Karpas-422 (cell line): ENCODE measurements at places on chromosomes 1 and 21. TPM values are rescaled to one million over a fixed set of nuclear protein-coding genes. Genes with fewer than 3 reads are reported as not detected.

C1orf115 gene
- 0.11 TPM in 1 of 2 replicates, not detected in the other for total RNA-seq

GRCh38 chr1:185367218-185367617 is 50.2 kb upstream of the IVNS1ABP start:
- H3K27me3 ChIP-seq: no peaks in the 10 kb centered on the region
- DNase-seq: no peak
- H3K4me3 ChIP-seq: no peak overlapping the region
- H3K36me3 ChIP-seq: no peaks in the 10 kb centered on the region
- no peak overlapping the region for H3K27ac ChIP-seq
- no peaks in the 10 kb centered on the region for H3K4me1 ChIP-seq

DNA sequence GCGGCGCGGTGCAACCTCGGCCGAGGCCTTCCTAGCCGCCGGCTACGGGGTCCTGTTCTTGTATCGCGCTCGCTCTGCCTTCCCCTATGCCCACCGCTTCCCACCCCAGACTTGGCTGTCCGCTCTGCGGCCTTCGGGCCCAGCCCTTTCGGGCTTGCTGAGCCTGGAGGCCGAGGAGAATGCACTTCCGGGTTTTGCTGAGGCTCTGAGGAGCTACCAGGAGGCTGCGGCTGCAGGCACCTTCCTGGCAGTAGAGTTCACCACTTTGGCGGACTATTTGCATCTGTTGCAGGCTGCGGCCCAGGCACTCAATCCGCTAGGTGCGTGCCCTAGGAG is 379 bp downstream of the PPCS start:
- H3K27ac ChIP-seq: peak overlapping the region; percentile 79
- H3K4me3 ChIP-seq: peak overlapping the region; percentile 84
- peaks cover 28% of the 10 kb centered on the region for H3K4me1 ChIP-seq

GRCh38 chr1:201358596-201358995 is 18.9 kb downstream of the TNNT2 start:
- H3K4me3 ChIP-seq: no peak overlapping the region
- H3K27me3 ChIP-seq: no peaks in the 10 kb centered on the region
- no peak overlapping the region for H3K27ac ChIP-seq
- no peak for DNase-seq
- H3K4me1 ChIP-seq: peaks cover 6% of the 10 kb centered on the region
- H3K36me3 ChIP-seq: no peaks in the 10 kb centered on the region

DNA sequence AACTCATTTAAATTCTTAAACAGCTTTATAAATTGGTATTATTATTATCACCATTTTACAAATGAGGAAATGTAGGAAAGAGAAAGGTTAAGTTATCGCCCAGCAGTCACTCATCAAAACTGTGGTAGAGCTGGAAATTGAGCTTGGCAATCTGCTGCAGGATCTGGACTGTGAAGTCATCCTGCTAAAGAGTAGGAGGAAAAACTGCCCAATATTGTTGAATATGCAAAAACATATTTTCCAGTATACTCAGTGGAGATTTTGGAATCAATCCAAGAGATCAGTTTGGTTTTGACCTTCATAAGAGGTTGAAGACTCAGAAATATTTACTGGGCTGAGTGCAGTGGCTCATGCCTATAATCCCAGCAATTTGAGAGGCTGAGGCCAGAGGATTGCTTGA is 16.9 kb upstream of the RC3H1 start:
- no peaks in the 10 kb centered on the region for H3K27me3 ChIP-seq
- H3K4me3 ChIP-seq: no peak overlapping the region
- H3K27ac ChIP-seq: no peak overlapping the region
- H3K36me3 ChIP-seq: no peaks in the 10 kb centered on the region

PIGK gene
- total RNA-seq: 16.6 and 51.8 TPM in 2 replicates

NPHS2 gene
- not detected in 2 replicates for total RNA-seq

GRCh38 chr1:9361630-9362260 is 69.1 kb downstream of the SPSB1 start:
- no peaks in the 10 kb centered on the region for H3K36me3 ChIP-seq
- DNase-seq: no peak
- H3K4me3 ChIP-seq: no peak overlapping the region
- H3K27me3 ChIP-seq: no peaks in the 10 kb centered on the region

CRYAA gene
- total RNA-seq: not detected in 2 replicates

- H3K4me3 ChIP-seq: no peak overlapping the region
- H3K36me3 ChIP-seq: no peaks in the 10 kb centered on the region
- DNase-seq: no peak
- H3K4me1 ChIP-seq: no peaks in the 10 kb centered on the region; the same call in 1 of the 2 replicates
- H3K27me3 ChIP-seq: no peaks in the 10 kb centered on the region
These were observed 45.4 kb upstream of the TDRD10 start for GRCh38 chr1:154456631-154457030.

DNA sequence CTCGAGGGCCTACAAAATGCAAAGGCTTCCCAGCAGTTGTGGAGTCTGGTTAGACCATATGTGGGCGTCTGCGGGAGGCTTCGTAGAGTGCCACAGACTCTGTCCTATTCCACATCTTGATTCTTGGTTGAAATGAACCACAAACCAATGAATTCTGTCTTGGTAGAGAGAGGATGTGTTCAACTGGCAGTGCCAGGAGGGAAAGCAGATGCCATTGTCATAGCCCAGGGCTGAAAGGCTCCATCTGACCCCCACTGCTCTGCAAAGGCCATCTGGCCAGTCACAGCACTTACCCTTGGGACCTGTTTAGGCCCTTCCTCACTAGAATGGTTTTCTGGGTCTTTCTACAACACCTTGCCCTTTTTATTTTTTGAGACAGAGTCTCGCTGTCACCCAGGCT is 22.1 kb downstream of the ACOT11 start:
- no peaks in the 10 kb centered on the region for H3K36me3 ChIP-seq
- DNase-seq: peak; percentile 36
- H3K4me3 ChIP-seq: no peak overlapping the region
- H3K4me1 ChIP-seq: 0 out of 2 replicates have a peak, but pooled peaks cover under 1% of the 10 kb centered on the region

CFAP74 gene
- total RNA-seq: not detected in 2 replicates

IGSF9 gene
- total RNA-seq: not detected in 2 replicates

GRCh38 chr1:186295980-186296379 is 79.1 kb downstream of the TPR start:
- no peaks in the 10 kb centered on the region for H3K36me3 ChIP-seq
- no peaks in the 10 kb centered on the region for H3K27me3 ChIP-seq
- no peak for DNase-seq

DNA sequence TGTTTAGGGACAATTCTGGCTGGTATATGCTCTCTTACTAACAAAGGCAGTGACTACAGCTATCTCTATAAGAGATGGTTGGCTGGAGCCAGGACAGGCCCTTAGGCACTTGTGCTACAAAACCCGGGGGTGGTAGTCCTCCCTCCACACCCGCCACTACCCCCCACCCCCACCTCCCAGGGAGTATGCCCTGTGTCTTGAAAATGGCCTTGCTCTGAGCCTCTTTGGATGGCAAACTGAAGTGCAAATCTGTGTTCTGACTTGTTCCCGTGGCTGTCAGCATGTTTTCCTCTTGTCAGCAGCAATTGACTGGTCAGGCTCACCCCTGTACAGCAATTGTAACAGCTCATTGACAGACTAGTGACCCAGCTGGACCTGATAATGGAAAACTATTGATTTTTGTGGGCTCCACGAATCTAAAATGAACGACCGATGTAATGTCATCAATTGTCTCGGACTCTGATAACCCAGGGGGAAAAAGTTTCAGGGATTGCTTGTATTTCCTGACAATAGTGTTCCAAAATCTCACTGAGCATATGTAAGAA is 139.4 kb upstream of the BARHL2 start:
- no peaks in the 10 kb centered on the region for H3K36me3 ChIP-seq
- no peaks in the 10 kb centered on the region for H3K27me3 ChIP-seq
- H3K4me3 ChIP-seq: no peak overlapping the region
- H3K4me1 ChIP-seq: no peaks in the 10 kb centered on the region
- no peak overlapping the region for H3K27ac ChIP-seq

PPIAL4G gene
- total RNA-seq: not detected in 2 replicates

C8B gene
- not detected in 2 replicates for total RNA-seq

DNA sequence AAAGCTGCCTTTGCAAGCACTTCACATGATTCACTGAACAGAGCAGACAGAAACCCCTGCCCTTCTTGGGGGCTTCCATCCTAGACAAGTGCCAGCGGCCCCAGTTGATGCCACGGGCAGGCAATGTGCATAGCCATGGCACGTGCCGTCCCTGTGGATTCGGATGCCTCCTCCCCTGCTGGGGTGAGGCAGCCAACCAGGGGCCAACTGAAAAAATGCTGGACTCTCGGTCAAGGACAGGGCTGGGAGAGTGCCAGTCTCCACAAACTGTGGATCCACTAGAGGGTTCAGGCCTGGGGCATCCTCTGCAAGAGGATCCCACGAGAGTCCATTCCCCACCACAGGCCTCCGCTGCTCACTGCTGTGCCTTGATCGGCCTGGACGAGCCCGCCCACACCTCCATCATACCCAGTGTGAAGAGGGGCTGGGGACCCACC is 3.8 kb downstream of the JMJD4 start:
- H3K36me3 ChIP-seq: no peaks in the 10 kb centered on the region
- H3K4me3 ChIP-seq: no peak overlapping the region
- no peak overlapping the region for H3K27ac ChIP-seq
- peaks cover 43% of the 10 kb centered on the region for H3K4me1 ChIP-seq
- H3K27me3 ChIP-seq: no peaks in the 10 kb centered on the region

GRCh38 chr1:19858893-19859292 is 23.3 kb upstream of the OTUD3 start:
- DNase-seq: peak; percentile 44
- H3K27me3 ChIP-seq: no peaks in the 10 kb centered on the region
- H3K4me3 ChIP-seq: no peak overlapping the region
- no peaks in the 10 kb centered on the region for H3K36me3 ChIP-seq

ZCCHC17 gene
- total RNA-seq: 18.5 and 19.3 TPM in 2 replicates

DNA sequence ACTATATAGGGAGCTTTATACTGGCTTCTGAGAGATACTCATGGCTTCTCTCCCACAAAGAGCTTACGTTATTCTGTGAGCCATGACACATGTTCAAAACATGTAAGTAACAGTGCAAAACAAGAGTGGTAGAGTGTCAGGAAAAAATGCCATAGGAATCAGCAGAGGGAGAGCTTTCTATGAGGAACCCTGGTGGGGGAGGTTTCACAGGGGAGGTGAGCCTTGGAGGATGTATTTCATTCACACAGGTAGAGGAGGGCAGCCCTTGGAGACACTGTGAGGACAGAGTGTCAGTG is 72.7 kb upstream of the LYST start:
- H3K4me1 ChIP-seq: no peaks in the 10 kb centered on the region
- no peak overlapping the region for H3K27ac ChIP-seq
- H3K27me3 ChIP-seq: no peaks in the 10 kb centered on the region
- no peaks in the 10 kb centered on the region for H3K36me3 ChIP-seq
- no peak for DNase-seq

KRTAP12-3 gene
- not detected in 2 replicates for total RNA-seq

DNA sequence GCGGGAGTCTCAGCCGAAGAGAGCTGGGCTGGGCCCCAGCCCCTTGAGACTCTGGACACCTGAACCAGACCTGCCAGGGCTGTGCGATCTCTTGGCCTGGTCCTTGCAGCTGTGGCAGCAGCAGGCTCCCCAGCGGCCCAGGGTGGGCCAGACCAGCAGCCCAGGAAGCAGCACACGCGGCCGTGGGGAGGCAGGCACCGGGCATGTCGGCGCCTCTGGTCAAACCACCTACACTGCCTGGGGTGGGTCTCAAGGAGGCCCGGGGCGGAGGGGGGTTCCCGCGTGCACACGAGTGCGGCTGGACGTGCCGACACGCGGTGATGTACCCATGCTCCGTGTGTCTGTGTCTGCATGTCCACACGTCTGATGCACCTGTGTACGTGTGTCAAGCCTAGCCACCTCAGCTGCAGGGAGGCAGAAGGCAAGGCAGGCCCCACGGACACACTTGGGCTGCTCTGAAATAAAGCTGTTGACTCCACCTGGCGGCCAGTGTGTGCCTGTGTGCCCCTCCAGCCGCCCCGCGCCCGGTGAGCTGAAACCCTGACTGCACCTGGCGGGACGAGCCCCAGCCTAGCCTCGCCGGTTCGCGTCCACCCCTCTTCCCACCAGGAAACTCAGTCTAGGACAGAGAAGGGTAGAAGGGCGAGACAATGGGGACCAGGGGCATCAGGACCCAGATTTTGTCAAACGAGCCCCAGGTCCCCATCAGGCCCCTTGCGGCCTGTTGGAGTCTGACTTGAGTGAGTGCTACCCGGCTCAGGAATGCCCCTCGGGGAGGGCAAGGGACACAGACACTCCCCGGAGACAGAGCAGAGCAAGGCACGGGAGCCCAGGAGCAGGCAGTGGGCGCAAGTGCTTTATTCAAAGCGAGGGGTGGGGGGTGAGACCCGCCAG is 11.6 kb downstream of the SCNN1D start:
- H3K4me1 ChIP-seq: no peaks in the 10 kb centered on the region
- peak; percentile 91 for DNase-seq
- no peaks in the 10 kb centered on the region for H3K36me3 ChIP-seq
- no peaks in the 10 kb centered on the region for H3K27me3 ChIP-seq
- H3K27ac ChIP-seq: no peak overlapping the region
- no peak overlapping the region for H3K4me3 ChIP-seq

- no peaks in the 10 kb centered on the region for H3K4me1 ChIP-seq
- H3K4me3 ChIP-seq: no peak overlapping the region
- no peaks in the 10 kb centered on the region for H3K27me3 ChIP-seq
These were observed 4.6 kb downstream of the TENT5B start for GRCh38 chr1:27007909-27008582.

DNA sequence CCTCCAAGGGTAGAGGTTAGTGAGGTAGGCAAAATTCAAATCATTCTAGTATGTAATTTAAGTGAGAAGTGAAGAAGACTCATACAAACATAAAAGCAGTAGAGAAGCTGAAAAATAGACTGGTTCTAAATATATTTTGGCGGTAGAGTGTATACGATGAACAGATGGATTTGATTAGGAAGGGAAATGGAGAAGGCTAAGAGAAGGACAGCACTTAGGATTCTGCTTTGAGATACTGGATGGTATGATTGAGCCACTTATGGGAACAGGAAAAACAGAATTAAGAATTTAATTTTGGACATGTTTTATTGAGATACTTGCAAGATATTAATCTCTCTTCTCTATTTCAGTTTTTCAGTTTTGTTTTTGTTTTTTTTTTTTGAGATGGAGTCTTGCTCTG is 60.1 kb downstream of the EPB41 start:
- H3K36me3 ChIP-seq: no peaks in the 10 kb centered on the region
- no peaks in the 10 kb centered on the region for H3K27me3 ChIP-seq
- no peak for DNase-seq
- H3K27ac ChIP-seq: no peak overlapping the region
- H3K4me3 ChIP-seq: no peak overlapping the region

DNA sequence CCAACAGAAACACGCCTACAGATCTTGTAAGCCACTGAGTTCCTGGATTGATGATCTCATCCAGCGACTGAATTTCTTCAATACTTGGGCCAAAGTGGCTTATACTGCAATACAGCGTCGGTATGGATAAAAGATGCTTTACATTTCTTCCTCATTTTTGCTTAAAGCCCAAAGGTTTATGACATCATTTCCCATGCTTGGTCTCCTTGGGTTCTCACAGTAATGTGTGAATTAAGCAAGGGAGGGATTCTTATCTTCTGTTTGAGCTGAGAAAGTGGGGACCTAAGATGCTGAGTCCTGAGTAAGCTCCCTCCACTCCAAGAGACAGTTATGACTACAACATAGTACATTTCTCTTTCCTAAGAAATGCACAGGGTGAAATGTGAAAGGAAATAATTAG is 39.5 kb downstream of the LBR start:
- no peak overlapping the region for H3K4me3 ChIP-seq
- no peak overlapping the region for H3K27ac ChIP-seq
- DNase-seq: no peak
- H3K27me3 ChIP-seq: no peaks in the 10 kb centered on the region
- no peaks in the 10 kb centered on the region for H3K4me1 ChIP-seq

FBLIM1 gene
- total RNA-seq: not detected in 2 replicates

- H3K4me3 ChIP-seq: no peak overlapping the region
- H3K27me3 ChIP-seq: no peaks in the 10 kb centered on the region
- no peak for DNase-seq
These were observed 22.8 kb upstream of the C1orf174 start for GRCh38 chr1:3922851-3923250.

ERG gene
- total RNA-seq: not detected in 2 replicates

CSF3R gene
- total RNA-seq: not detected in 2 replicates

GRCh38 chr1:192442736-192443135 is 125.9 kb downstream of the RGS21 start:
- H3K4me3 ChIP-seq: no peak overlapping the region
- no peak for DNase-seq
